ENCODE measurements at places on chromosomes 12 and 14.

- DNase-seq: no peak
Observed at GRCh38 chr12:66154776-66155175, 15.0 kb downstream of the TMBIM4 start.

- no peak for DNase-seq
Observed at GRCh38 chr14:40346275-40346674, 914.0 kb upstream of the FBXO33 start.

DNA sequence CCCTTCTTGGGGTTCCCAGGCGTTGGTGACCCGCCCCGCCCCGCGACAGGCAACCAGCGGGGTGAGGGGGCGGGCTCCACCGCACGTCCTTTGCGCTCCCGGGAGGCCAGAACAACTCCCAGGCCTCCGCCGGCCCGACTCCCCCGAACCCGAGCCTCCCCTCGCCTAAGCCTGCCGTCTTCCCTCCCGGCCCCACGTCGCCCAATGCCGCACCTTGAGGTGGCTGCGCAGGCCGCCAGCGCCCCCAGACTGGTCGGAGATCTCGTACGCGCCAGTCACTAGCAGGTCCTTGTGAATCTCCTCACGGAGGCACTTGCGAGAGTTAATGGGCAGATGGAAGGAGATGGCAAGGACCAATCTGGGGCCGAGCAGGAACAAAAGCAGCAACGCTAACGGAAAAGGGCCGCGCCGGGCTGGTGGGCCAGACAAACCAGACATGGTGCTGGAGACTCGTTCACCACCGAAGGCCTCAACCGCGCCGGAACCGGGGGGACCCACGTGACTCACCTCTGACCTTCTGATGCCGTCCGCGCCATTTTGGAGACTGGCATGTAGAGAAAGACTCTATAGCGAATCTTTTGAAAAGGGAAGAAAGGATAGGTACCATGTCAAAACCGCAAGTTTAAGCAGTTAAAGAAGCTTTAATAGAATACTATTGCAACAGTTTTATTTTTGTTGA is at the start of gene TMED10:
Gene TMED10 (minus strand): TSS at position 471 of the 679 bp plus-strand sequence. CDS start 33 bp downstream, at position 438.
- peak; percentile 90 for DNase-seq

GRCh38 chr14:28766469-28766955 is at the start of gene FOXG1:
FOXG1 (plus strand) TSS chr14:28766787; CDS start chr14:28767280, 493 bp downstream.
- no peak for DNase-seq

- no peak for DNase-seq
Observed at GRCh38 chr14:96217376-96217913, 12.8 kb downstream of the BDKRB2 start.

DNA sequence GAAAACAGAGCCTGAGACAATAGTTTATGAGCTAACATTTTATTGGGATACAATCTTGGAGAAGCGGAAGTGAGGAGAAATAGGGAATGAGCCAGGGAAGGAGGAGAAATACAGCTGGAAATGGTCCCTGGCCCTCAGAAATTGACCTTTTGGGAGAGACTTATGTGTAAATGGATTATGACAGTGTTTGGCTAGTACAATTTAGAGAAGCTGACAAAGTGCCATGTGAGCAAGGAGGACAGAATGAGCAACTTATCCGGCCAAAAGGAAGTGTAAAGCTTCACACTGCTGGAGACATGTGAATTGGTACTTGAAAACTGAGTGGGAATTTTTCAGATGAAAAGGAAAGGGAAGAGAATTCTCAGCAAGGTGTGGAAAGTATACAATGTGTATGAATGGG is 2.9 kb downstream of the GLIPR1 start:
- DNase-seq: no peak

DNA sequence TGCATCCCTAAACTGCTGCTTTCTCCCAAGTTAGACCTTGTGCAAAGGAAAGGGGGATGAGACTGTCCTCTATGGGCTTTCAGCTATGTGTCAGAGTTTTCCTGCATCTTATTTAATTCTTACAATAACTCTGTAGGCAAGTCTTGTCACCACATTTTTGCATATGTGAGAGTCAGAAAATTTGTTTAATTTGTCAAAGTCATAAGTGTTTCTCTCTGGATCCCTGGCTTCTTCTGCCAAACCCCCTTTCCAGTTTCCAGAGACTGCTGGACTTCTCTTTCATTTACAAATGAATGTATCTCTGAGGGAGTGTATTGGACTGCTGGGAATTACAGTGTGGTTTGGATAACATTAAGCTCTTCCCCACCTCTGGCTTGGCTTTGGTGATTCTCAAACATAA is 877.6 kb upstream of the SEL1L start:
- DNase-seq: no peak

- DNase-seq: no peak
Observed at GRCh38 chr14:21205678-21206581, 50.1 kb upstream of the OR5AU1 start.

DNA sequence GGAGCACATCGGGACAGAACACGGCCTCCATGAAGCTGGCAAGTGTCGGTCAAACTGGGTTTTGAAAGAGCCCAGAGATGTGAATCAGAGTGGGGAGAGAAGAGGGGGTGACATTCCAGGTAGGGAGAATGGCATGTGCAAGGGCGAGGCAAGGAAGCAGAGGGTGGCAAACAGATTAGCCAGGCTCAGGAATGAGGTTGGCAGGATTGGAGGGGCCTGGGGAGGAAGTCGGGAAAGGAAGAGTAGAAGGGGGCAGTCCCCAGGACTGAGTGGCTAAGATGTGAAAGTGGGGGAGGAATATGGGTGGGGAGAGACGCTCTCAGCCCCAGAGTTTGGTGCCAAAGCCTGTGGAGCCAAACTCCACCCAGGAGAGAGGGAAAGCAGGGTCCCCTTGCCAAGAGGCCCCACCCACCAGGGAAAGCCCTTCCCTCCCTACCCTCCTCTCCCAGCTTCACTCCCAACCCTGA is 5.5 kb upstream of the HDAC7 start:
- no peak for DNase-seq

DNA sequence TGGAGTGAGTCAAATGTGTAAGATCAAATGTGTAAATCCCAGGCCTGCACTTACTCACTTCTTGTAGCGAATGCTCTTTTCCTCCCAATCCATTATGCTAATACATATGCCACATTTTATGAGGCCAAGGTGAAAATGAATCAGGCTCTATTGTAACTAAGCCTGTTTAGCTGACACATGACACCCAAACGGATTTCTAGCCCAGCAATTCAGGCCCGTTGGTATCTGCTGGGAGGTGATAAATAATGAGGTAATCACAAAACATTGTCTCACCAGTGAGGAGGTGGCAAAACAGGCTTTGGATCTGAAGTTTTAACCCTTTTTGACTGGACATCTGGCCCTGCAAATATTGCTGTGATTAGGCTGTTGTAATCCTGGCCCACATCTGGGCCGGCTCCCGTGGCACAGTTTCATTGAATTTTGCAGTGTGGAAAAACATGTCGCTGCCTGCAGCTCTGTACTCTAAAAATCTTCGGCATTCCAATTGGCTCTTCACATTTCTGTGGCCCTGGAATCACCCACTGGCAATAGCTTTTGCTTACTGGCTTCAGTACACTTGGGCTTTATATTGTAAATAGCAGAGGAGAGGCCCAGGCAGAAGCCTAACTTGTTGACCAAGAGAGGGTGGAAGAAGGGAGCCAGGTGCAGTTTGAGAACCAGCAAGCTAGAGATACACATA is 106.1 kb downstream of the PAX9 start:
- no peak for DNase-seq

GRCh38 chr12:119565404-119565803 is 28.2 kb upstream of the TMEM233 start:
- no peak for DNase-seq

DNA sequence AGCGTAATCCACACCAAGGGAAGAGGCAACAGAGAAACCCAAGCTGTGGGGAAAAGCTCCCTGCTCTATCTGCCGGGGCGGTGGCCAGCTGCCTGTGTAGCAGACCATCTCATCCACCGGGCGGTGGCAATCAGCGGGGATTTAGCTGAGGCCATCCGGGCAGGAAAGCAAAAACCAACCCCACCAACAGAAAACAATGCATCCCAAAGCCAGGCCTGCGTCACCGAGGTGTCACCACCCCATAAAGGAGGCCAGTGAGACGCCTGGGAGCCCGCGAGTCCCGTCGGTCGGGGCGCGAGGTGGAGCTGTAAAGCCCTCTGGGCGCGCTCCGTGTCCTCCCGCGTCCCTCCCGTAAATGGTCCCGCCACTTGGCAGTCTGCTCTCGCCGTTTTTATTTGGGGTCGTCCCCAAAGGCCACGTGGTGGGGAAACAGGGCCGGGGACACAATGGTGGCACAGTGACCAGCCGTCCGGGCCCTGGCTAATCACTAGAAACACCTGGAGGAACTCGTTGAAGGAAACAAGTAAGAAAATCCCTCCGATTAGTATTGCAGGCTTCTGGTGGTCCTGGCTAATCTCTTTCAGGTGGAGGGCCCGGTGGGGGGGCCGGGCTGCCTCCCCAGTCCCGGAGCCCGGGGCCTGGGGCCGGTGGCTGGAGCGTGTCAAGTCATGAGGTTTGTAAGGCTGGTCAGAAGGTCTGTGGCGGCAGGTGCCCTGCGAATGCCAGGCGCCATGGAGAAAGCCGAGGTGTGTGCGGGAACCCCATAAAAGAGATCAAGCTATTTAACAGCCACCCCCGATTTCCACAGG is 94.7 kb upstream of the GSC start:
- DNase-seq: no peak

DNA sequence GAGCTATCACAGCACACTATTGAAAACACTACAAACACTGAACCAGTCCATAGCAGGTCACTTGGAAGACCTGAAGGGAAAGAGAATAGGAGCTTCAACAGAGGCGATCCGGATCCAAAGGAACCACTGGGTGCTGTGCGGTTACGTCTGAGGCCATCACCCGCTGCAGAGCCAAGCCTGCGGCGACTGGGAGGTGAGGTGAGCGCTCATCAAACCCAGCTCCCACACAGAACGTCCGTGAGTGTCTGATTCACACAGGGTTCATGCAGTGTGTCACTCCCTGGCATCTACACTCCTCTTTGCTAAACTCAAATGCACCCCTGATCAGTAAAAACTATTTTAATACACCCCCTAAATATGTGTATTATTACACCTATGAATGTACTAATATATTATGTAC is 64.1 kb downstream of the TMEM132D start:
- DNase-seq: no peak

- peak; percentile 90 for DNase-seq
Observed at GRCh38 chr12:57461276-57461916, 1.8 kb downstream of the GLI1 start.

DNA sequence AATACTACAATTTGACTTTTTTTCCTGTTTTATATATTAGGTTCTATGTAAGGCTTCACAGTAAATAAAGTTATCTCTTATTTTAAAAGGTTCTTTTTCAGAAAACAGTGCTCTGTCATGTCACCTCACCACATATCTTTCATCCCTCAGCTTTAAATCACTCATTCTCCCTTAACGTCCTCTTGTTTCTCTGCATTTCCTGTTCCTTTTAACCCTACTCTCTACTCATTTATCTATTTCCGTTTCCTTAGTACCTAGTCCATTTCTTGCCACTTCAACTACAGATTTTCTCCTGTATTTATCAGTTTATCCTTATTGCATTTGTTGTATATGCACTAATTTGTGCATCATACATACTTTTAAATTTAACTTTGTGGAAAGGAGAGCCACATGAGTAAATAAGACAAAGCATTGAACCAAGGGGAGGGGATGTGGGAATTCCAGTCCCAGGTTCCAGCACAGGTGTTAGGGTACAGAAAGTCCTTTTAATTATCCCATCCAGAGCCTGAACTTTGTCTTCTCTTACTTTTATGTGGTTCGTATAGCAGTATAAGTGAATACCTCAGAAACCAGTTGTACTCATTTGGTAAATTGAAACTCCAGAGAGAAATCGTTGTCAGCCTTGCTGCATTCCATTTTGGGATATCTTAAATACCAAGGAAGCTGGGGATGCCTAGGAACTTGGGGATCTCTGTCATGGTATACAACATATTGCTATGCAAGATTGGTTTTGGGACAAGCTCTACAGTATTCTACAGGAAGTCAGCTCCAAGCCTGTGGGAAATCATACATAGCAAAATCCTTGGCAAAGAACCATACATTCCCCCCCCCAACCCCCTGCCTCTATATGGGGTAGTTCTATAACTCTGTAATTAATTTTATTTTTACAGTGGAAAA is 120.5 kb downstream of the DIP2B start:
- DNase-seq: peak; percentile 78

DNA sequence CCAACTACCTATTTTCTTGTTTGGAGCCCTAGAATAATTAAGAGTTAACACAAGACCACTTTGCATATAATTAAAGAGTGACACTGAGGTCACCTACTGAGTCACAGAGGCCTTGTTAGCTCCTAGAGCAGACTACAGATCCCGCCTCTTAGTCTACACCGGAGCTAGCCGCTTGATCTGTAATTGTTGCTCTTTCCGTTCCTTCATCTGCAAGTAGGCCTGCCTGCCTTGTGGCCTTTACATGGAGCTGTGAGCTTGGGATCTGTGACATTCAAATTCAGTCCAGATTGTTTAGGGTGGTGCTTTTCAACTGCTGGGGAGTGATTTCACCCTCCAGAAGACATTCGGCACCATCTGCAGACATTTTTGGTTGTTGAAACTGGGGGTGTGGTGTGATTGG is 5.6 kb upstream of the DYNLL1 start:
- DNase-seq: no peak

DNA sequence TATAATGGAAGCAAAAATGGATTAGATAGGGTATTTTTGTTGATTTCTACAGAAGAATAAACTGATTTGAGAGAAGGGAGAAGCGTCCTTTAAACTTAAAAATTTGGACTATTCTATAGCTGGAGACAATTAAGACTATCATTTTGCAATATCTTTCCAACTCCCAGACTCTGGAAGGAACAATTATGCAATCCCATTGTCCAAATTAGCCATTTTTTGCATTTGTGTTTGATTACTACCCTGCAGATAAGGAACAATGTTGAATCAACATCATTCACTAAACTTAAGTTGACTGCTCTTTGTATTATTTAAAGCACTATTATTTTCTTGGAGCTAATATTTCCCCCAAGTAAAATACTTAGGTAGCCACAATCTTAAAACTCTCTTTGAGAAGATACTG is 34.8 kb upstream of the SELPLG start:
- DNase-seq: no peak

GRCh38 chr14:68685419-68686204 is 107.3 kb downstream of the ZFP36L1 start:
- peak; percentile 54 for DNase-seq

- no peak for DNase-seq
Observed at GRCh38 chr12:131457331-131458047, 253.4 kb upstream of the SFSWAP start.

DNA sequence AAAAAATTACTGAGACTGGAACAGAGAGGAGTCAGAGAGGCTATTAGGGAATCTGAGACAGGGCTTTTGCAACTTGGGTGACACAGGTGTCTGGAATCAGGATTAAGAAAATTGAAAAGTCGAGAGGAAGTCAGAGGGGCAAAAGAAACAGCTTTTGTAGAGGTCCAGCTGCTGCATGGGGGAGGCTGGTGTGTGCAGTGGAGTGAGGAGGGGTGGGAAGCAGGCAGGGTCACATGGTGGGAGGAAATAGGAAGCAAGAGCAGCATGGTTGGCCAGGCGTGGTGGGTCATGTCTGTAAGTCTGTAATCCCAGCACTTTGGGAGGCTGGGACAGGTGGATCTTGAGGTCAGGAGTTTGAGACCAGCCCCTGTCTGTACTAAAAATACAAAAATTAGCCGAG is 69.7 kb upstream of the VRK1 start:
- no peak for DNase-seq

GRCh38 chr12:112252184-112252583 is 126.8 kb downstream of the TRAFD1 start:
- no peak for DNase-seq
